ENCODE measurements at places on chromosomes 1 and 21.

DNA sequence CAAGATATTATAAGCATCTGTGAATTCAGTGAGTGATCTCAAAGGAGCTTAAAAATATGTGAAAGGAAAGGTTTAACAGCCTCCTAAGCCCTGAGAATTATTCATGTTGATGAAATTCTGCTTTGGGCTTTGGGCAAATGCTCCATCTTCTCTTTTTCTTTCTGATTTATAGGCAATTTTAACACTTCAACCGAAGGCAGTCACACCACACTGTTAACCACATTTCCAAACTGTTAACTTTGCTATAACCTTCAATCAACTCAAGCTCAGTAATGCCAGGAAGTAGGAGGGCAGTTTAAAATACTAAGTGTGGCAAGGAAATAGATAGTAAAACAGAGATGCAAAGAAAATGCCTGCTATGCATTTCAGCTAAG lies 54.4 kb upstream of the NEK7 start:
- DNase-seq = no peak

GRCh38 chr1:68074472-68074871 lies 24.0 kb upstream of the DIRAS3 start:
- no peak for DNase-seq

DNA sequence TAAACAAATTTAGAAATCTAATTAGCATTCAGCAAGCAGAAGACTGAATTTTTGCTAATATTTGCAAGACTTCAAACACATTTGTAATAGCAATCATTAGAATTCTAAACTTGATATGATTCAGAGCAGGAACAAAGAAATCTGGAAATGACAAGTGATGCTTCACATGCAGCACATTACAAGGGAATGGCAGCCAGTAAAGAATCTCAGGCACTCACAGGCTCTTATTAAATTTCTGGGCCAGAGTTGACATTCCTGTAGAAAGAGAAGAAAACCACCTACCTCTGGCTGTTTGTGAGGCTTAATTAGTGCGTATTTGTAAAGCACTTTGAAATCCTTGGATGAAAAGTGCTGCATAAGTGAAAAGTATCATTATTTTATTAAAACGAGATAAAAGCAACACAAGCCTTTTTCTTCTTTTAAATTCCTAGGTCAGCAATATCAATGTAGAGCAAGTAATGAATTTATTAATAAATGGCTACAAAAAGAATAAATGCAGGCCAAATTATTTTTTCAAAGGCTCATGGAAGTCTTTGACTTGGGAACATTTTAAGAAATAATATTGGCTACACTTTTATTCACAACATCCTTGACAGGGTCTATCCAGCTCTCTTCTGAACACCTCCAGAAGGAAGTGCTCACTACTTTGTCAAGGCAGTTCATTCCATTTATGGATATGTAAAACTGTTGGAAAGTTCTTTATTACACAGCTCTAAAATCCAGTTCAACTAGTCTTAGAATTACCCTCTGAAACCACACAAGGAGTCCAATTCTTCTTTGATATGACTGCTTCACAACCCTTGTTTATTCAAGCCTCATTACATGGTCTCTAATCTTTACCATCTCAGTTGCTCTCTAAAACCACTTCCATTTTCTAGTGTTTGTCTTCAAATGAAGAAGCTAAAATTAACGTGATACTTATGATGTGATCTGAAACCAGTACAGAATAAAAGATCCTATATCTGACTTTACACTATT lies 32.1 kb upstream of the SCYL3 start:
- peak; percentile 5 for DNase-seq

DNA sequence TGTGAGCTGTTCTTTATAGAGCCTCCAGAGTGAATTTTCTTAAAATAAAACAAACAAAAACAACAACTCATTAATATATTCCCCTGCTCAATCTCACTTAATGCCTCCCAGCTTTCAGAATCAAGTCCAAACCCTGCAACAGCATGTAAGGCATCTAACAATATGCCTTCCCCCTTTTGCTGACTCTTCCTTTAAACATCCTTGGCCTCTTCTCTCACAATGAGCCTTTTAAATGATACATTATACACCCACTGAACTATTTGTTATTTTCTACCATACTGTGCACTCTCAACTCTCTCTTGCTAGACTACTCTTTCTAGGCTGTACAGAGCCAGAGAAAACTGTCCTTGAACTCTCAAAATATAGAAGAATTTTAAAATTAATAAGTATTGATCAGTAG lies 115.2 kb upstream of the SNX7 start:
- no peak for DNase-seq

- peak; percentile 71 for DNase-seq
These were observed 220.5 kb upstream of the B3GALT2 start for GRCh38 chr1:193406901-193407300.

DNA sequence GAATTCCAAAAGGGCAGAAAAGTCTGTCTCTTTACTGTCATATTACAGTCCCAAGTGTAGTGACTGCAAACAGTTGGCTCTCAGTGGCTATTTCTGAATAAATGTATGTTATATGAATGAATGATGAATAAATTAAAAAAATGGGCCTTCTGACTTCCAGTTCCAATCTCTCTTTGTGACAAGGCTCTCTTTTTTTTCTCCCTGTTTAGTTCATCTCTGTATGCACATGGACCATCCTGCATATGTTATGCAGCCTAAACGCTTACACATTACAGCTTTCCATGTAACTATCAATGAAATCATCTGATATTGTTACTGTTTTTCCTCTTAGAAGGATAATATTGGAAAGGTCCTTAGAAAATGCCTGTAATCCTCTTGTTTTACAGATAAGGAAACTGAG lies 363.0 kb downstream of the NUF2 start:
- no peak for DNase-seq

- no peak for DNase-seq
These were observed 38.4 kb upstream of the ZNF281 start for GRCh38 chr1:200448034-200448762.

DNA sequence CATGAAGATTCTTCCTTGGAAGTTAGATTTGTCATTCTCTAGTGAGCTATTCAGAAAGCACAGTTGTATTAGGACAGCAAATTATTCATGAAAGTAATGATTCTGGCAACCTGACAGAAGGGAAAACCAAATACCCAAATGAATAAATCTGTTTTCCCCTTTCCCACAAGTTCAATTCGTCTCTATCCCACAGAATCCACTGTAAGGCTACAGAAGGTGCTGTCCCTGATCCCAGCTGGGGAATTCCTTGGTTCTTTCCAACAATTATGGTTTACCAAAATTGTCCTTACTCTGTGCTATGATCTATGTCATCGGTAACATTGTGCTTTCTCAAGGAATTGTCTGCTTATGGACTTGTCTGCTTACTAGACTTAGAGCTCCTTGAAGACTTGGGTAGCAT lies 104.2 kb downstream of the FASLG start:
- no peak for DNase-seq

- no peak for DNase-seq
These were observed 86.2 kb upstream of the GNG12 start for GRCh38 chr1:67919274-67920072.

Data from SK-MEL-5 (cell line).